ENCODE measurements at places on chromosomes 12 and 14.

DNA sequence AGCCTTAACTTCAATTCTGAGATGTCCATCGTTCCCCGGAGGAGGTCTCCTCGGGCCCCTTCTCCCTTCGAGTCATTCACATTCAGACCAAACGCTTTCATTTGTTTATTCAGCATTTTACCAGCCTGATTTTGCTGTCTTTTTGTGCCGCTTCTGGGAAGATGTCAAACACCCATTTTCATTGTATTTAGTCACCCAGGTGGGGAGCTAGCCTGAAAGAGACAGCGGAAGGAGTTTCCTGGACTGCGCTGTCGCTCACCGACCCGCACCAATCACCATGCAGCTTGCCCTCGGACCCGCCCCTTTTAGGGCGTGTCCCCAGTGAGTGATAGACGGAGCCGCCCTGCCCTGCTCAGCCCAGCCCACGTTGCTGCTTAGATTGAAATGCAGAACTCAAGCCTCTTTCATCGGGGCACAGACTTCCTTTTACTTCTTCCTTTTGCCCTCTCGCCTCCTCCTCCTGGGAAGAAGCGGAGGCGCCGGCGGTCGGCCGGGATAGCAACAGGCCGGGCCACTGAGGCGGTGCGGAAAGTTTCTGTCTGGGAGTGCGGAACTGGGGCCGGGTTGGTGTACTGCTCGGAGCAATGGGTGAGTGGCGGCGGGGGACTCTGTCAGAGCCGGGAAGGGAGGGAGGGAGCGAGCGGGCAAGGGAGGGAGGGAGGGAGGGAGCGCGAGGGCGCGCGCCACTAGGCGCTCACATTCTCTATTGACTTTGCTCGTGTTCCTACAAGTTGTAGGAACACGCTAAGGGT, at the start of gene PAX9:
Gene PAX9 (plus strand): TSS at position 355 of the 752 bp plus-strand sequence. CDS start 230 bp downstream, at position 585.
- DNase-seq = no peak

- no peak for DNase-seq
Measured at GRCh38 chr12:110007881-110008280, 8.7 kb downstream of the ANKRD13A start.

DNA sequence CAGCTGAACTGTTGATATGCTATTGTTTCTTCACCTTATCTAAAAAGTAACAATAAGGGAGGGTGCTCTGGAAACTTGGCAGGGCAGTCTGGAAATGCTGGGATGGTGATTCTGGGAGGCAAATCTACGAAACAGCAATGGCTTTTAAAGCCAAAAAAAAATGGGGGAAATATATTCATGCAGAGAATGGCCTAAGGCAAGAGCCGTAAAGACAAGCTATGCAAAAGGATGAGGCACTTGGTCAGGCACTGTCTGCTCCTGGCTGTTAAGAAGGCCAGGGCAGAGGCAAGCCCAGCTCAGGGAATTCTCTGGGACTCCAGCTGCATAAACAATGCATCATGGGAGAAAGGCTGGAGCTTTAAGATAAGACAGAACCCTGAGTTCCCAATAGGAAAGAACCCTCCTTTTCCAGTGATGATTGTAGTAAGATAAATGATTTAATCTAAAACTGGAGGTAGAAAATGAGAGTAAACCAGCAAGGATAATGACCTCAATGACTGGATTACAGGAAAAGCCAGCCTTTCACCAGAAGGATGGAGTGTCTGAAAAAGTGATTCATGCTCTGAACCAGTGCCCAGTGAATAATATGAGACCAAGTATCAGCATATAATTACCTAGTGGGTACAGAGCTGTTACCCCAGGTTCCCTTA, 46.0 kb downstream of the ITPR2 start:
- DNase-seq = no peak

GRCh38 chr14:60014402-60014801, 77.3 kb upstream of the PCNX4 start:
- DNase-seq = no peak

DNA sequence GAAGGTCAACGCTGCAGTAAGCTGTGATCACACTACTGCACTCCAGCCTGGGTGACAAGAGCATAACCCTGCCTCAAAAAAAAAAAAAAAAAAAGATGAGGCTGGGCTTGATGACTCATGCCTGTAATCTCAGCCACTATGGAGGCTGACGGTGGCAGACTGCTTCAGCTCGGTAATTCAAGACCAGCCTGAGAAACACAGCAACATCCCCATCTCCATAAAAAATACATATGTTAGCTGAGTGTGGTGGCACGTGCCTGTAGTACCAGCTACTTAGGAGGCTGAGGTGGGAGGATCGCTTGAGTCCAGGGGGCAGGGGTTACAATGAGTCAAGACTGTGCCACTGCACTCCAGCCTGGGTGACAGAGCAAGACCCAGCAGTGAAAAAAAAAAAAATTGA, 50.4 kb downstream of the GXYLT1 start:
- DNase-seq = peak; percentile 21

DNA sequence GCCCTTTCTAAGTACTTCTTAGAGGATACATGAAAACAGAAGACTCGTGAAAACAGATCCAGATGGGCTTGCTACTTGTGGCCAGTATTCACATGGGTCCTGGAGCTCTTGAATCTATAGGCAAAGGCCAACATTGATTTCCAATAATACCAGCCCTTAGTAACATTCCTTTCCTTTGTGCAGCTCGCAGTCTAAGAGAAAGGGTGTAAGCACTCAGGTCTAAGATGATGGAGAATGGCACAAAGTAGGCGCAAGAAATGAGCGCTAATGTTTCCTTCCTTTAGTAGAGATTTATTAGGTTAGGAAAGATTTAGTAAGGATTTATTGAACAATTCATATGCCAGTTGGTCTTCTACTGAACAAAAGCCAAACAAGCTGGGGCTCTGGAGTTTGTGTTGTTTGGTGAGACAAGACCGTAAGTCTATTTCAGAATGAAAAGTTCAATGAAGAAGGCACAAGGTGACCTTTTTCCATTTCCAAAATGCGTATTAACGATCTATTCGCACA, 525 bp downstream of the RNU6-8 start:
- no peak for DNase-seq

GRCh38 chr12:42475106-42475505, 114.4 kb downstream of the PRICKLE1 start:
- no peak for DNase-seq

- no peak for DNase-seq
Measured at GRCh38 chr12:50065726-50066310, 8.4 kb downstream of the ASIC1 start.

GRCh38 chr14:94052662-94053061, 26.5 kb downstream of the OTUB2 start:
- DNase-seq = no peak

DNA sequence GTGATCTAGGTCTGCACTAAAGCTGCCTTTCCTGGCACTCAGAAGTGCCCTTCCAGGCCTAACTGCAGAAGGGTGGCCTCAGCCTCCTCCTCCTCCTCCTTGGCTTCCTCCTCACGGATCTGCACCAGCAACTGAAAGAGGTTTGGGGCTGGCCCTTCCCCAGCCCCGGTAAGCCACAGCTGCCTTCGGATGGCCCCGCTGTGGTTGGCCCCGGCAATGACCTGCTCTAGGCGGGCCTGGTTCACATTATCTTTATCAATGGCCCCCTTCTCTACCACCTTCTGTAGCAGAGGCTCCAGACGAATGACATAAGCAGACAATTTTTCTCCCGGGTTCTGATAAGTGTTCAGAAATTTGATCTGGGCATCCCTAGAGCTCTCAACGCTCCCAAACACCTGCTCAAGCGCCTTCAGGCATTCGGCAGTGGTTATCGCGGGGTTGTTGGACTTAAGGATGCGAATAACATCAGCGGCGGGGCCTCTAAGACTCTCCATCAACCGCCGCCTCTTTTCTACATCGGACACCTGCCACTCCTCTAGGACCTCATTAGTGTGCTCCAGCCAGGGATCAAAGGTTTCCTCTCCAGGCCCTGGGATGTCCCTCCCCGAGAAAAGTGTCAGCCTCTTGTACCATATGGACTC, 1.5 kb downstream of the PNMA1 start:
- DNase-seq = no peak

- no peak for DNase-seq
Measured at GRCh38 chr14:61434311-61434710, 112.9 kb downstream of the PRKCH start.

- no peak for DNase-seq
Measured at GRCh38 chr14:55340482-55340881, 69.3 kb downstream of the FBXO34 start.

- no peak for DNase-seq
Measured at GRCh38 chr14:70281939-70282338, 77.5 kb downstream of the COX16 start.

GRCh38 chr12:49968471-49968870, 4.3 kb upstream of the AQP6 start:
- no peak for DNase-seq

GRCh38 chr14:99120526-99121318, 151.3 kb downstream of the BCL11B start:
- no peak for DNase-seq

DNA sequence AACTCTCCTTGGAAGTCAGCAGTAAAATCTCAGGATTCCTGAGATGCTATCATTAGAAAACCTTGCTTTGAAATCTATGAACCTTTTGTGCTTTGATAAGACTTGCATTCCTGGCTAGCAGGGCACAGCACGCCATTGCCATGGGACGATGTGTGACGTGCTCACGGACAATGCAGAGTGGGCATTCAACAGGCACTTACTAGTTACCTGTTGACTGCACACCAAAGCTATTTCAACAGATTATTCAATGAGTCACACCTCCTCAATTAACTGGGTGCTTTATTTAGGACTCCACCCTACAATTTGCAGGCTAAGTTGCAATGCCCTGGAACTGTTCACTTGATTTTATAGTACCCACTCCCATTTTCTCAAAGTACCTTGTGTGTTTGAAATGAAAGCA, 11.3 kb downstream of the NOS1 start:
- no peak for DNase-seq

DNA sequence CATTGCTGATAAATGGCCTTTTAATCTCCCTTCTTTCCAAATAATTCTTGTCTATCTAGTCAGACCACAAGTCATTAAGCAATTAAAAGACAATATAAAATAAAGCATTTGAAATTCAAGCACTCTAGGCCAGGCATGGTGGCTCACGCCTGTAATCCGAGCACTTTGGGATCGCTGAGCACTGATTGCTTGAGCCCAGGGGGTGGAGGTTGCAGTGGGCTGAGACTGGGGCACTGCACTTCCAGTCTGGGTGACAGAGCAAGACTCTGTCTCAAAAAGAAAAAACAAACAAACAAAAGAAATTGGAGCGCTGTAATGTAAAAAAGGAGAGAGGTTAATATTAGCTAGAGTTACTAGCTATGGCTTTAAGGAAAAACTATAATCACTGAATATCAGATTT, 30.5 kb upstream of the CSRP2 start:
- no peak for DNase-seq

DNA sequence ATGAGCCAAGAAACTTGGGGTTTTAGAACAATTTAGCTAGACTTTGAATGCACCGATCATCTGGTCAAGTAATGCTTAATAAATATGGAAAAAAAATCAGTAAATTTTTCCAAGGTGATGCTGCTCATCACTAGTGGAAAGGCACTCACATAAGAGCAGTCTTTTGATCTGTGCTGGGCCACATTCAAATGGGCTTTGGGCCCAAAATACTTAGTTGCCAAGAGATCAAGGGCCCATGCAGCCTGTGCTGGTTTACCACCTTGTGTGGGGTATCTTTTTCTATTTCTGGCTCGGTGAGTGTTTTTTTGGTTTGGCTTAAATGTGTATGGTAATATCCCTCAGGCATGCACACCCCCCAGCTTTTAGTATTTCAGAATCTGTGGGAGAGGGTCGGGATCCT, 943.2 kb downstream of the TMTC2 start:
- no peak for DNase-seq

GRCh38 chr14:51602310-51602709, 49.4 kb upstream of the FRMD6 start:
- DNase-seq = no peak

DNA sequence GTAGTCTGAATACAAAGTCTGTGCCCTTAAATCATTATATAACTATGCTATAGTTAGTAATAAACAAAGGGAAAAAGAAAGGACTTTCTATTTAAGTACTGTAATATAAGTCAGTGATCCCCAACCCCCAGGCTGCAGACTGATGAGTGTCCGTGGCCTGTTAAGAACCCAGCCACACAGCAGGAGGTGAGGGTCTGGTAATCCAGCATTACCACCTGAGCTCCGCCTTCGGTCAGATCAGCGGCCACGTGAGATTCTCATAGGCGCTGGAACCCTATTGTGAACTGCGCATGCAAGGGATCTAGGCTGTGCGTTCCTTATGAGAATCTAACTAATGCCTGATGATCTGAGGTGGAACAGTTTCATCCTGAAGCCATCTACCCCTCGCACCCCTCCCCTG, 15.7 kb downstream of the NFYB start:
- no peak for DNase-seq

- DNase-seq = no peak
Measured at GRCh38 chr12:16266085-16266484, 11.4 kb downstream of the SLC15A5 start.

GRCh38 chr14:70955543-70956480, 48.6 kb downstream of the PCNX1 start:
- peak; percentile 7 for DNase-seq

DNA sequence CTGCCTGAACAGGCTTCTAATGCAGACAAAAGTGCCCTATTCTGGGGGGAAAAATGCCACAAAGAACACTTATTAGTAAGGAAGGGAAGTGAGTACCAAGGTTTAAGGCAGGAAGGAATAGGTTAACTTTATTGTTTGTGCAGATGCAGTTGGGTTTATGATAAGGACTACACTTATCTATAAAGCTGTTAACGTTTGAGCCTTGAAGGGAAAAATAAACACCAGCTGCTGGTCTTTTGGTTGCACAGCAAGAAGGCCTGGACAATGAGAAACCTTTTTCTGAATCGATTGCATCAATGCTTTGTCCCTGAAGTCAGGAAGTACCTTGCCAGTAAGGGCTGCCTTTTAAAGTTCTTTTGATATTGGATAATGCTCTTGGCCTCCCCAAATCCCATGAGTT, 407.8 kb downstream of the ATP23 start:
- DNase-seq = no peak

- DNase-seq = no peak
Measured at GRCh38 chr12:124413915-124414314, 119.0 kb downstream of the RFLNA start.

- no peak for DNase-seq
Measured at GRCh38 chr12:110344657-110345056, 58.9 kb downstream of the ANAPC7 start.

DNA sequence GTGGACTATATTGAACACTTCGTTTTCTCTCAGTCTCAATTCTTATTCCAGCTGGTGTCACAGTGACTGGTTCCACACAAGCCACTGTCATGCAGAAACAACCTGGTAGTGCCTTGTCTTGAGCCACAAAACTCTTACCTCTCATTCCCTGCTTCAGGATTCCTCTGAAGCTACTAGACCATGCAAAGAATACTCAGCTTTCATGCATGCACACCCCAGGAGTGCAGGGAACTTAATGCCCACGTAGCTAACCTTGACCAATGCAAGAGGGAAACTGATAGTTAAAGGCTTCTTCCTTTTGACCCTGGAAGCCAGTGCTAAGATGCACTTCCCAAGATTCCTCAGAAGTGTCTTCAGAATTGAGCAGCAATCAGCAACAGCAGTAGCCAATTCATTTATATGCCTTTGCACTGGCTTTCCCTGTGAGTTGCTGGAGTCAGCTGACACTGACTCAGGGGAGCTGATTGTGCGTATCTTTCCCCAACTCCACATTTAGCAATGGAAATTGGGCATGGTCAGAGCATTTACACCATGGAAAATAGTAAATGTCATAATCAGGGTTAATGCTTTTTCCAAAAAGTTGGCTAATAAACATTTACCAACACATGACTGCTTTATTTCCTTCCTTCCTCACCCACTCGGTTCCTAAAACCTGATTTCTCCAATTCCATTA, 113.6 kb upstream of the SLC35F4 start:
- no peak for DNase-seq

- DNase-seq = no peak
Measured at GRCh38 chr14:48936362-48936761, 649.8 kb downstream of the RPS29 start.

All from AG04450 (cell line).